DND-41 (cell line): ENCODE measurements at places on chromosomes 7 and 10.

- DNase-seq = no peak
Measured at GRCh38 chr10:128070161-128070560, 56.1 kb downstream of the MKI67 start.

GRCh38 chr10:18647945-18648344, 3.4 kb downstream of the NSUN6 start:
- no peak for DNase-seq

- no peak for DNase-seq
Measured at GRCh38 chr7:123190109-123190831, 9.5 kb downstream of the SLC13A1 start.

DNA sequence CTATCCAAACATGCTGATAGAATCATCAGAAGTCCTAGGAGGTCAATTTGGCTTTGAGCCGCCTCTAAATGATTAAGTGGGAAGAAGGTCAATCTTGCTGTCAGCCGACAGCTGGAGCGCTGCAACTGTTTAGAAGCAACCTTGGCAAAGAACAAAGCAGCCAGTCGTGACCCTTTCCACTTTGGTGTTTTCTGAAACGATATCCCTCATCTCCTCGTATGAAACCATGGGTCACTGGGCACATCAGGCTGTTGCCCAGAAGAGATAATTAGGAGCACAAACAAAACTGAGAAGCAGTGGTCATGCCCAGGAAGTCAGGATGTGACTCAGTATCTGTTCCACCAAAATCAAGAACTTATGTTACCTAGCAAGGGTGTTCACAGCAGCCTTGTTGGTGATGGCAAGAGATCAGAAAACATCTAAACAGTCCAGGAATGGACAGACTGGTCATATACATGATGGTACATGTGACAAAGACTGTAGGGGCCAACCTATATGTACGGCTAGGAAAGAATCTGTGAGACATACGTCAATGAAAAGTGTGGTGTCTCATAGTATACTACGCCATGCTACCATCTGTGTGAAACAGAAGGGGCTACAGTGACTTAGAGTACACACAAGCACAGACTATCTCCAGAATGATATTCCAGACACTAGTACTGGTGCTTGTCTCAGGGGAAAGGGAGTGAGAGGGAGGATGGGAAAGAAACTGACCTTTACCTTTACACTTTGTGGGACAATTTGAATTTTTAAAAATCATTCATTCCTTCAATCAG, 22.4 kb downstream of the STN1 start:
- no peak for DNase-seq

DNA sequence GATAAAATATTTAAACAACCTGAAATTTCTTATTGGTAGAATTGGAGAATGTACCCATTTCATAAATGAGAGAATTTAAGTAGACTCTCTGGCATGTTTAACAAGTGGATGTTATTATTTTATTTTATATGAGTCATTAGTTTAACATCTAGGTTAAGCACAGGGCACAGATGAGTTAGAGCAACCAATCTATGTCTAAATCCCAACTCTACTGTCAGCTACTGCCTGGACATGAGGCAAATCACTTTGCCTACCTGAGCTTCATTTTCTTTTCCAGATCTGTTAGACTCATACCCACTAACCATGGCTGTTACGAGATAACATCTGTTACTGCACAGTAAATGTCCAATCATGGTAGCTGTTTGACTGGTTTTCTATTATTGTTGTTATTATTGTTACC, 251.1 kb downstream of the INHBA start:
- DNase-seq = no peak

DNA sequence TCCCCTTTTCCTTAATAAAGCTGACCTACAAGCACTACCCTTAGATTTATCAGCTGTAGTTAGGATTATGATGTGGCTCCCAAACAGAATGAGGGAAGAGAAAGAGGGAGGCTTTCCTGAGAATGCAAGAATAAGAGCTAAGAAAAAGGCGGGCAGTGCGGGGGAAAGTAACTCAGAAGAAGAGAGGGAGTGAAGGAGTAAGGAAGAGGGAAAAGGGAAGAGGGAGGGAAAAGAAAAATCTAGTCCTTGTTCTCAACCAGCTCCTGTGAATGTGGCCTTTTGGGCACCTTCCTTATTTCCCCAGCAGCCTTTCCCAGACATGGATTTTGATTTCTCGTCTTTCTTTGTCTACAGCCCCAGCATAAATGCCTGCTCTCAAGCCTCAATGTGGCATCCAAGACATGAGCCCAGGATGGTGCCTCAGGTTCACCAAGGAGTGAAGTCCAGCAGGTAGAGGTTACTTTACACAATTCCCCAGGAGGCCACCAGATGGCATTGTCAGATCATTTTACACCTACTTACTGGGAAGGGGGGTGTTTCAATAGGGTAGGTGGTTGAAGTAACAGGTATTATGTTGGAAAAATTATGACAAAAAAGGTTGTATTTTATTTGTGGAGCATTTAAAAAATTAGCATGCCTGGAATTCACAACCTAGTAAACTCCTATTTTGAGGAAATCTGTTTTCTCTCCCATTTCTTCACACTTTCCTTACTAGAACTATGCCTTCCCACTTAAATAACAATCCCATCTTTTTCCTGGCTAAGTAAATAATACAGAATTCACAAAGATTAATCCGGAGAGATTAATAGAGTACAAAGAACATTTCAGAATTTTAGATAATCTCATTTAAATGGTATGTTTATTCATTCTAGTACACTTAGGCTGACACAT, 106.5 kb downstream of the HTR7 start:
- DNase-seq = peak; percentile 53

GRCh38 chr7:73704640-73705550, 14.6 kb downstream of the STX1A start:
- no peak for DNase-seq

DNA sequence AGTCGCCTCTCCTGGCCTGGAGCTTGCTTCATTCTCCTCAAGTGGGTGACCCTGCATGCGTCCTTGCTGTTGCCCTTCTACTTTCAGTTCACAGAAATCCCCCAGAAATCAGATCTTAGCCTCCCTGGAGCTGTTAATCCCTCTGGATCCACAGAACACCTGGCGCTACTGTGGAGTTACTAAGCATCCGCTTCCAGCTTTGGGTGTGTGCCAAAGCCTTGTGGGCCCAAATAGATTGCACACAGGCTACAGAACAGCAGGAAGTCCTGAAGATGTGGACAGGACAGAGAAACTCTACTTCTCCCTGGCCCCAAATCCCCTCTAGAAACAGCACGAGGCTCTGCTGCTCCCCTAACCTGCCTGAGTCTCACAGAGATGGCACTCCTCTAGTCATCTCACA, 36.6 kb upstream of the PDLIM1 start:
- no peak for DNase-seq

GRCh38 chr7:138564365-138564764, 104.3 kb downstream of the TRIM24 start:
- DNase-seq = no peak
